H1 (cell line): ENCODE measurements at places on chromosomes 4 and X. TPM values are rescaled to one million over a fixed set of nuclear protein-coding genes. Genes with fewer than 3 reads are reported as not detected.

The BMP15 gene
- not detected in 2 replicates for total RNA-seq

The PRDM8 gene
- total RNA-seq, result 0.10 TPM in 1 of 2 replicates, not detected in the other

The SPANXN3 gene
- total RNA-seq, result not detected in 2 replicates

The ENPEP gene
- total RNA-seq, result 0.61 and 0.63 TPM in 2 replicates

The APLN gene
- total RNA-seq, result 1.1 TPM in 2 replicates

The CSAG2 gene
- not detected in 2 replicates for total RNA-seq
